NCI-H345 (cell line): ENCODE measurements at places on chromosomes 7 and 10.

- no peak for DNase-seq
These were observed 340.6 kb downstream of the TFEC start for GRCh38 chr7:115689941-115690340.

DNA sequence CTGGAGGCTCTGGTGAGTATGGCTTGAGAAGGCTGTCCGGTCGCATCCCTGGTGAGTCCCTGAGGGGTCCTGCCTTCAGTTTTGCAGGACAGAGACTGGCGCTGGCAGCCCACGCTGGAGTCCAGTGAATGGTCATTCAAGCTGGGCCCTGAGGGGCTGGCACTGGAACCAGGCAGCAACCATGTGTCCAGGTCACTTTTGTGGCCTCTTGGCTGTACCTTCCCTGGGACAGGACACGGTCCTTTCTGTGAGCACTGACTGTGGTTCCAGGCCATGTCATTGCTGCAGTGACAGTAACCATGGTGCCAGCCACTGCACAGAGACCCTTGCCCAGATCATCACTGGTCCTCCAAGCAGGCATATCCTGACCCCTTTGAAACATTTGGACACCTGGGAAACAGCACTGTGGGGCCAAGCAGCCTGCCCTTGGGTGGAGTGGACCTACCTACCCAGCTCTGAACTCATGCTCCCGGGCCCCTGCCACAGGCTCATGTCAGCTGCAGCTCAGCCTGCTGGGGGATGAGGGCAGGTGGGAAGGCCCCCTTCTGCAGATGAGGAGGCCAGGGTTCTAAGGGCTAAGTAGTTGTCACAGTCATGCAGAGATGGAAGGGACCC is 72.1 kb downstream of the ADCY1 start:
- no peak for DNase-seq

DNA sequence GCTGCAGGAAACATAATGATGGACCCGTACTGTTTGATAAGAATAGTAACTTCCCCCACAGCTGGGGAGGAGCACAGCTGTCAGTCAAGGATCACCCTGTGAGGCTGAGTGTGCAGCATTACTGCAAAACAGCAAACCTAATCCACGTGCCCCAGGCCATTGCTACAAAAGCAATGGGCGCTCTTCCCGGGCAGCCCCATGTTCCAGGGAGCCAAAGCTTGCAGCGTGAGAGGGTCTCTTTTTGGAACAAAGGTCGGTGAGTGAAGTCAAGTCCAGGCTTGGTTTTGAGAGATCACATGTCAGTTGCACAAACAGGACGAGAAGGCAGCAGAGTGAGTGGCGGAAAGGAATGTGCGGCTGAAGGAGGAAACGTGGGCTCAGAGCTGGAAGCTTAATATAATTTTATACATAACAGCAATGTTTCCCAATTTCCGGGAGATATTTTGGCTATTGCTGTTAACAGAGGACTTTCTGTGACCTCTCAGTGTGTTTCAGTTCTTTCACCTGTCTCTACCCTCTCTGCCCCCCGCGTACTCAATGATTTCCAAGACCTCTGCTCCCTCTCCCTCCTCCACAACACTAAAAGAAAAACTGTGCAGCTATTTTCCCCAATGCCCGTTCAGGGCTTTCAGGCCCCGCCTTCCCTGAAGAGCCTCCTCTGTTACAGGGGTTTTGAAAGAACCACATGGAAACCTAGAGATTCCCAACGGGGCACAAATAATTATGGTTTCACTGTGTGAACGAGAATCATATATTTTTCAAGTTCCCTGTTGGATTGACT is 128.9 kb downstream of the MTPAP start:
- DNase-seq: peak; percentile 9

- DNase-seq: no peak
These were observed 122.5 kb upstream of the C1QL3 start for GRCh38 chr10:16644146-16644545.

DNA sequence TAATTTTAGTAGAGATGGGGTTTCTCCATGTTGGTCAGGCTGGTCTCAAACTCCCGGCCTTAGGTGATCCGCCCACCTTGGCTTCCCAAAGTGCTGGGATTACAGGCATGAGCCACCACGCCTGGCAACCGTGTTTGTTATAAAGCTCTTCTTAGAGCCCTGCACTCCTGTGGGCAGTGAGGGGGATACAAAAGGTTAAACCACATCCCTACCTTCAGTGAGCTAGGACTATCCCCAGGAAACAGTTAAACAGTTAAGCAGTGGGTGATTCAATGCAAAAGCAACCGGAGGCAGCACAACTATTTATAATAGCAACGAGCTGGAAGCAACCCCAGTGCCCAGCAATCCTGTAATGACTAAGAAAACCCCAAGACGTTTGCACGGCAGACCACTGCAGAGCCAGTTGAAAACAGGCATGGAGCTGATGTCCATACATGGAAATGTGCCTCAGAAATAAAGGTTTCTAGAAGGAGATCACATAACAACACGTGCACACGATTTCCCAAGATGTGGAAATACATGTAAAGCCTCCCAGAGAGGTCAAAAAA is 107.2 kb upstream of the LYZL2 start:
- DNase-seq: no peak

- no peak for DNase-seq
These were observed 13.4 kb downstream of the NOC3L start for GRCh38 chr10:94349327-94349726.

DNA sequence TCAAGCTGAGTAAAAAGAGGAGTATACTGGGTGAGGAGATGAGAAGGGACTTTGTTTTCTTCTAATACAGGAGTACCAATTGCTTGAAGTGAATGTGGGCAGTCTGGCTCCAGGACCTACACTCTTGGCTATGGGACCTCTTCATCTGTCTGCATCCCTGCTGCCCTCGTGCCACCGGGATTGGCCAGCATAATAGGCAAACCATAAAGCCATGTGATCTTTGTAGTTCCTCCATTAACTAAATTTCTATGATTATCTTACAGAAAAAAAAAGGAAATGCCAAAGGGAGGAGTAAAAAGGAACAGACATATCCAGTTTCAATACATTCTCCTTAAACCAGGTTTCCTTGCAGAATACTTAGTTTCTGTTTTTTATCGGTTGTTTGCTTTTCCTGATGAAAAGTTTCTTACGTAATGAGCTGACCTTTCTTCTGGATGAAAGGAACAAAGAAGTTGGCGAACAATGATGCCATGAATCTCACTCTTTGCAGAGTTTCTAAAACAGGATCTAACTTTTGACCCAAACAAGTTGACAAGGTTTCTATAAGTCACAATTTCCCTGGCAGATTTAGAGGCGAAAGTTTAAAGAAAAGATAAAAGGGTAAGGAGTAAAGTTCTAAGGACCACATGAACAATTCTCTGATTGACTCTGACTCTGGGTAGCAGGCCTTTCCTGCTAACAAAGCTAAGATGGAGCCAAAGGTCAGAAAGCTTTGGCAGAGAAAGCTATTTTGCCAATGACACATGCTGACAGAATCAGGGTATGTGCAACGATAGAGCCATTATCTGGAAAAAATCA is 54.1 kb downstream of the LAMB1 start:
- DNase-seq: no peak

GRCh38 chr7:95649546-95649945 is 53.2 kb upstream of the PDK4 start:
- DNase-seq: no peak

DNA sequence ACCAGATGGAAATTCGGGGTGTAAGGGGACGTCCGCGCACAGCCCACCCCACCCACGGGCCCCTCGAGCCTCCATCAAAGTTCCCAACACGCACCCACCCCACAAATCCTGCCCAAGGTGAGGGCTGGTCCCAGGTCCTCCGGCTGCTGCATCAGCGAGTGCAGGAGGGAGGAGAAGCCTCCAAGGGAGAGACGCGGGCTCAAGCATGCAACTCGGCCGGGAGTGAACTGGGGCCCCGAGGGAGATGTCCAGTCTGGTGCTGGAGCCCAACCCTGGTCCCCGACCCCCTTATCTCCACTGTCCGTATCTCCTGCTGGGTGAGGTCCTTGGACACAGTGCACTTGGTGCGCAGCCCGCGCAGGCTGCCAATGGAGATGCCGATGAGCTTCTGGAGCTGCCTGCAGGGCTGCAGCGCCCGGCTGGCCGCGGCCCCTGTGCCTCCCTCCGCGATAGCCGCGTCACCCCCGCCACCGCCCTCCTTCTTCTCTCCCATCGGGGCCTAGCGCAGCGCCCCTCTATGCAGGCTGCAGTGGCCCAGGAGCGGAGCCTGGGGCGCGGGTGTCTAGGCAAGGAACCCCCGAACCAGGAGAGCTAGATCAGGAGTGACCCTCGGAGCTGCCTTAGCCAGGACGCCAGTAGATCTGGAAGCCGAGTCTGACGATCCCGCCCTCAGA is 489.2 kb downstream of the ZNF33B start:
- no peak for DNase-seq

DNA sequence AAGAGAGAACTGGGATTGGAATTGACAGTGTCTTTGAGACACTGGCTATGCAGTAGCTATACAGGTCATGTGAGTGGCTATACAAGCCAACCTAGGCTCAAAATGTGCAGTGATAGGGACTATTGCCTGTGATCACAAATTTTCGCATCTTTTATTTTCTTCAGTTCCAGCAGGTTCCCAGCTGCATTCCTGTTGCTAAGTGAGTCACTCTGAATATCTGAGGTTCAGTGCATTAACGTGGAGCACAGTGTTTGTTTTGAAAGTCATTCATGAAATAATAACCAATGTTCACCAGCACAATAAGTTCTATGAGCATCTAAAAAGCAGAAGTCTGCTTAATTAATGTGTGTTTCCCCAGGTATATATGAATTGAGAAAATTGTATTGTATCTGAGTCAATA is 1236.0 kb upstream of the CELF2 start:
- DNase-seq: no peak

GRCh38 chr10:507908-508444 is 181.5 kb downstream of the DIP2C start:
- DNase-seq: no peak

DNA sequence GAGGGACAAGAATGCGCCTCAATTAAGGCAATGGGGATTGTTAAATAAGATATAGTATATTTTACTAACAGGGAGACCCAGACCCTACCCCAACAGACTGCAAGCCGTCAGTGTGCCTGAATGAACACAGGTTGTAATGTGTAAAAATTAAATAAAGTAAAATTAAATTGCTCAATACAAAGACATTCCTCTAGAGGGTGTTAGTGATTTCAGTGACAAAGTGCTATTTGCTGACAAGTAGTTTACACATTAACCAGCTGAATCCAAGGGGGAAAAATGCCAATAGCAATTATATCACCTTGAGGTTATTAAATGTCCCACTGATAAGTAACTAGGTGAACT is 110.5 kb downstream of the EBF3 start:
- DNase-seq: no peak

GRCh38 chr7:134234216-134234615 is 82.5 kb downstream of the SLC35B4 start:
- DNase-seq: no peak

- DNase-seq: no peak
These were observed 25.5 kb downstream of the HELLS start for GRCh38 chr10:94571081-94571480.

GRCh38 chr10:11896549-11897200 is 73.5 kb downstream of the PROSER2 start:
- no peak for DNase-seq

- DNase-seq: no peak
These were observed 322.8 kb downstream of the ANKRD30A start for GRCh38 chr10:37448161-37448560.
